ENCODE measurements at places on chromosomes 4 and X. TPM values are rescaled to one million over a fixed set of nuclear protein-coding genes. Genes with fewer than 3 reads are reported as not detected.

- no peak for DNase-seq
Measured at GRCh38 chr4:169583563-169583962, 28.8 kb downstream of the NEK1 start.

- DNase-seq = no peak
Measured at GRCh38 chr4:62952366-62952765, 1456.9 kb downstream of the TECRL start.

GRCh38 chrX:11531226-11531625 lies 134.5 kb downstream of the ARHGAP6 start:
- DNase-seq = no peak

GRCh38 chr4:96103086-96103485 lies 263.2 kb downstream of the PDHA2 start:
- no peak for DNase-seq

- no peak for DNase-seq
Measured at GRCh38 chrX:97308171-97308570, 424.5 kb downstream of the RPA4 start.

Gene TMEM35A
- not detected for total RNA-seq

Gene GCNA
- total RNA-seq = 0.80 TPM
